Bladder microvascular endothelial cell (primary cell): ENCODE measurements at places on chromosomes 6 and 20. TPM values are rescaled to one million over a fixed set of nuclear protein-coding genes. Genes with fewer than 3 reads are reported as not detected.

Gene CFAP61
- not detected in 2 replicates for total RNA-seq

Gene LPIN3
- 0.94 and 2.3 TPM in 2 replicates for total RNA-seq

Gene FKBP1A
- 181 and 491 TPM in 2 replicates for total RNA-seq

Gene VSX1
- total RNA-seq, result not detected in 2 replicates

Gene DLK2
- 0.16 and 1.1 TPM in 2 replicates for total RNA-seq

Gene HTR1B
- 5.7 and 6.9 TPM in 2 replicates for total RNA-seq
